GOT3 (cell line): ENCODE measurements at places on chromosomes 12 and 14.

DNA sequence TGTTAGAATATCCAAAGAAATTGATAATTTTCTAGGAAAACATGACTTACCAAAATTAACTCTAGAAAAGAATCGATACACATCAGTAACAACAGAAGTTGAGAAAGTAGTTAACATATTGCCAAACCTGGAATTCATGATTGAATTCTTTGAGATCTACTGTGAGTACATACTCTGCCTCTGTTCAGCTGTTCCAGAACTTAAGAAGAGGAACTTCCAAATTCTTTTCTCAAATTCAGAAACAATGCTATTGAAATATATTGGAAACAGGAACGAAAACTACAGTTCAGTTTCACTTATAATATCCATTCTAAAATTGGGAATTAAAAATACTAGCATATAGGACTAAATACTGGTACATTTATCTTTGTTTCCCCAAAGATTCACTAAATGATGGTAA, 57.9 kb downstream of the MARK3 start:
- DNase-seq: no peak

GRCh38 chr14:23561259-23561658, 5.2 kb downstream of the THTPA start:
- DNase-seq: no peak

DNA sequence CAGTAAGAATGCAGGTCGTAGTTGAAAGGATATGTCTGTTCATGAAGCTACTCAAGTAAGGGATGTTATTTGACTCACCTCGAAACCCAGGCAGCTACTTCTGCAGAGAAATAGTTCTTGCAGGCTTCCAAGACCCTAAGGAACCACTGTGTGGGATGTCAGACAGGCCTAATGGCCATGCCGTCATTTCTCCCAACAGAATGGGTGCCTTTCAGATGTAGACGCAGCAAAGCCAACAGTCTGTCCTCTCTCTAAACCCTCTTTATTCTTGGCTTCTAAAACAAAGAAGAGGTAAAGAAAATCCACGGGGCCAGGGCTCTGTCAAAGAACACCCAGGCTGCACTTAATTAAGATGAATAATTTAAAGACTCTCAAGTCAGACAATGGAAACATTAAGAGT, 19.0 kb upstream of the ACTN1 start:
- no peak for DNase-seq

DNA sequence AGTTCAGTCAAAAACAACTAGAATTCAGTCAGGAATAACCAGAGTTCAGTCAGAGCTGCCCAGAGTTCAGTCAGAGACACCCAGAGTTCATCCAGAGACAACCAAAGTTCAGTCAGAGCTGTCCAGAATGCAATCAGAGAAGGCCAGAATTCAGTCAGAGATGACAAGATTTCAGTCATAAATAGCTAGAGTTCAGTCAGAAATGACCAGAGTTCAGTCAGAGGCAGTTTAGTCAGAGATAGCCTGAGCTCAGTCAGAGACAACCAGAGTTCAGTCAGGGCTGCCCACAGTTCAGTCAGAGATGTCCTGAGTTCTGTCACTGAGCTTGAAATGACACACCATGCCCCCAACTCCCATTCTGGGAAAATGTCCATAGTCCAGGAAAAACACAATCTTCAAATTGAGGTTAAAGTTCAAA, 1102.8 kb downstream of the BCL11B start:
- no peak for DNase-seq

DNA sequence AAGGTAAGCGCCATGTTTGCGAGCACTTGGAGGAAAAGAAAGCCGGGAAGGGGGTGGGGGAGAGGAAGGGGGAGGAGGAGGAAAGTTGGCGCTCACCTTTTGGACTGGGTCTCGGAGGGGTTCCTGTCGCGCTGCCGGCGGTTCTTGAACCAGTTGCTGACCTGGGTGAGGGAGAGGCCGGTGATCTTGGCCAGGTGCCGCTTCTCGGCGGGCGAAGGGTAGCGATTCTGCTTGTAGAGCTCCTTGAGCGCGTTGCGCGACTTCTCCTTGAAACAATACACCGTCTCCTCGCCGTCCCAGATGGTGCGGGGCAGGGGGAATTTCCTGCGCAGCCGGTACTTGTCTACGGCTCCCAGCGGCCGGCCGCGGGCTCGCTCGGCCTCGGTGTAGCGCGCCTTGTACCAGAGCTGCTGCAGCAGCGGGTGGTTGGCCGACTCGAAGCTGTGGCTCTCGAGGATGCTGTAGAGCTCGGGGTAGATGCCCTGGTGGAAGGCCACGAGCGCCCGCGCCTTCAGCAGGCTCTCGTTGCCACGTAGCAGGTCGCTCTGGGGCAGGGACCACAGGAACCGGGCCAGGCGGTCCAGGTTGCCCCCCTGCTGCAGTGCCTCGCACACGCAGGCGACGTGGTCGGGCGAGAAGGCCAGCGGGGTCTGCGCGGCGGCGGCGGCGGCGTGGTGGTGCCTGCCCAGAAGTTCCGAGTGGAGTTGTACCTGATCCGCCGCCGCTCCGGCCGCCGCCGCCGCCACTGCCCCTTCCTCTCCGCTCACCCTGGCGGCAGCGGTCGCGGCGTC, 840 bp downstream of the SIX4 start:
- DNase-seq: no peak

DNA sequence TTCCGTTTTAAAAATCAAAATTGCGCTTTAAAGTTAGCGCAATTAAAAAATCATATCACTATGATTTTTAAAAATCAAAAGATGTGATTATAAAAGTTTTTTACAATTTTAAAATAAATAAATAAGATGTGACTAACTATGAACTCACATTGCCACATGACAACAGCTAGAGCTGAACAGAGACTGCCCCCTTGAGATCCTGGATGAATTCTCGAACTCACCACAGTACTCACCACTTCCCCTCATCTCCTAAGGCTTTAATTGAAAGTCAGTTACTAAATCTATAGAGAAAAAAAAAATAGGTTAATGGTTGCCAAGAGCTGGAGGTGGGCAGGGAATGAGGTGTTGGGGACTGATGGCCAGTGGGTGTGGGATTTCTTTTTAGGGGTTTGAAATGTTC, 384.2 kb downstream of the ZFP36L1 start:
- no peak for DNase-seq
